ENCODE measurements at places on chromosomes 1 and 21.
A peak's percentile ranks its signal among the peaks of the same experiment; 100 is the strongest.

- no peak for DNase-seq
Measured at GRCh38 chr1:164602480-164603093, 43.6 kb downstream of the PBX1 start.

GRCh38 chr1:20233866-20234265 is 47.5 kb upstream of the PLA2G2C start:
- DNase-seq: no peak

GRCh38 chr1:94323311-94324177 is 86.2 kb upstream of the ARHGAP29 start:
- DNase-seq: no peak

DNA sequence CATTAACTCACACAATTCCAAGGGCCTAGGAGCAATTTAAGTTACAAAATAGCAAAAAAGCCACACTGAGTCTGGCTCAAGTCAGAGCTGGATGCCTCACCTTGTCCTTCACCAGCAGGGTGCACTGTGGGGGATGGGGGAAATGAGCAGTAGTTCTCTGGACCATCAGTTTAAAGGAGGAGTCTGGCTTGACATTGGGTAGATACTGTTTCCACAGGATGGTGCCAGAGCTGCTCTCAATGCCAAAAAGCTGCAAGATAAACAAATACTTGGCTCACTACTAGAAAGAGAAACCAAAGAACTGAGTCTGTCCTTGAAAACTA is 18.8 kb downstream of the EMC1 start:
- DNase-seq: no peak

DNA sequence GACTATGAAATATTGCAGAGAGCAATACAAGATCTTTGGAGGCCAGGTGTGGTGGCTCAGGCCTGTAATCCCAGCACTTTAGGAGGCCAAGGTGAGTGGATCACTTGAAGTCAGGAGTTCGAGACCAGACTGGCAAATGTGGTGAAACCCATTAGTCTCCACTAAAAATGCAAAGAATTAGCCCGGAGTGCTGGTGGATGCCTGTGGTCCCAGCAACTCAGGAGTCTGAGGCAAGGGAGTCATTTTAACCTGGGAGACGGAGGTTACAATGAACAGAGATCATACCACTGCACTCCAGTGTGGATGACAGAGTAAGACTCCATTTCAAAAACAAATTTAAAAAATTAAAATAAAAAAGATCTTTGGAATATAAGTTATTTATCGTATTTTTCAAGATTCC is 76.6 kb downstream of the PRKAB2 start:
- no peak for DNase-seq

- DNase-seq: no peak
Measured at GRCh38 chr1:228360533-228361313, 45.9 kb downstream of the TRIM11 start.

- DNase-seq: no peak
Measured at GRCh38 chr21:43703035-43703880, 15.7 kb upstream of the PDXK start.

- no peak for DNase-seq
Measured at GRCh38 chr1:16189921-16190621, 22.4 kb downstream of the ARHGEF19 start.

DNA sequence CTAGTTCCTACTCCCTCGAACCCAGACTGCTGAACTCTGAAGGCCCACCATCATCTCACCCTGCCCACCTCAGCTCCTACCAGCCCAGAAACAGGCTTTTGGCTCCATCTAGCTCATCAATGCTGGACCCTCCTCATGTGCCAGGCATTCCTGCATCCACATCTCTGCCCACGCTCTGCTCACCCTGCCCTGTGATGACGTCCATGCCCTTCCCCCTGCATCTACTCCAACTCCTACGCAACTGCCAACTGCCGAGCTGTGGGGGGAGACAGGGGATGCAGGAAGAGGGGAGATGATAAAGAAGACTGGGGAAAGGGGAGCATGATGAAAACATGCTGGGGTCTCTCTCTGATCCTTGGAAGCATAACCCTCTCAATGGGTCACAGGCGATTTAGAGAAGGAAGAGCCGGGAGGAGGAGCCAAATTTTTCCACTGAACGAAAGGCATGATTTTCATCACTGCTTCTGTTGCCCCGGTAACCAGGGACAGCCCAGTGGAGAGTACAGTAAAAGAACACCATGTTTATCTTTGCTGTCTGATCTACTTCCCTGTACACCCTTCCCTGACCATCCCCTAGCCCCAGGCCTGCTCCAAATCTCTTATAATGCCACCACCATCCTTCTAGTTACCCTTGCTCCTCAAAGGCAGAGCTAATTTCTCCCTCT is 44.3 kb downstream of the CD34 start:
- no peak for DNase-seq

DNA sequence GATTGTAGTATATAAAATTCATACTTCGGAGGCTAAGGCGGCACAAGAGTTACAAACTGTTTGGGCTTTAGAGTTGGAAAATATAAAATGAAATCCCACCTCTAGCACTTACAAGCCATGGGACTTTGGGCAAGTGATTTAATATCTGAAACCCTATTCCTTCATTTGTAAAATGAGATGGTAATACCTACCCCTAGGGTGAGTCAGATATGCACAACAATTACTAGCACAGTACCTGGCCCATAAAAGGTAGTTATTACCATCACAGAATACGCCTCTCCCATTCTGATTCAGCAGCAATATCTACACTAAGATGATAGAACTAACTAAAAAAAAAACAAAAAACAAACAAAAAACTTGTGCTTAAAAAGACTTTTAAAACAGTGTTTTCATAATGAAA is 3.5 kb downstream of the KLHL12 start:
- no peak for DNase-seq

GRCh38 chr1:214882616-214883015 is 199.9 kb upstream of the KCNK2 start:
- DNase-seq: no peak

- peak; percentile 61 for DNase-seq
Measured at GRCh38 chr1:210815641-210816550, 318.1 kb downstream of the KCNH1 start.

GRCh38 chr1:78165816-78166215 is 120.0 kb downstream of the GIPC2 start:
- no peak for DNase-seq

GRCh38 chr1:17539118-17539476 is 401 bp upstream of the ARHGEF10L start:
- DNase-seq: no peak

DNA sequence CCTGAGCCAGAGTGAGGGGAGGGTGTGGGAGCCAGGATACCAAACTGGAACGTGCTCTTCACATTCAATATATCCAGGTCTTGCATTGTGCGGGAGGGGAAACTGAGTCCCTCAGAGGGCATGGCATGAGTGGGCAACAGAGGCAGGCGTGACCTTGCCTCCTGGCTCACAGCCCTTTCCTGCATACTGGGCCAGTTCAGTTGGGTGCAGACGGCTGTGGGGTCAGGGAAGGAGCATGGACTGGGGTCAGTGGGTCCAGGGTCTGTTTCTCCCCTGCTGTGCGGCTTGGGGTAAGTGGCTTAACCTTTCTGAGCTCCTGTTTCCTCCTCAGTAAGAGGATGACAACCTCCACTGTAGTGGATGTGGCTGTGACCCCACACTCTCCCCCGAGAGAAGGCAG is 16.6 kb downstream of the SERINC2 start:
- no peak for DNase-seq

DNA sequence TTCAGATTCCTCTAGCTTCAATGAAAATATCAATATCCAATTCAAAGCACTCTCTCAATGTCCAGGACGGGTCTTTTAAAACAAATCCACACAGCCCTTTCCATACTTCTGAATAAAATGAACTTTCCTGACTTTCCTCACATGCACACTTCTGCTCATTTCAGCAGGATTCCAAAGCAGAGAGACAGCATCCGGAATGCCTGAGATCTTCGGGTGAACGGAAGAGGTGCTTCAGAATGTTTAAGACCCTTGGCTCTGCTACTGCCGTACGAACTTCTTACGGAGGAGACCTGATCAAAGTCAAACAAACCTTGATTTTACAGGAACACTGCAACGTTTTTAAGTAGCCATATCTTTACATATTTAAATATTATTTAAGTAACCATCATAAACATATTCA is 245.7 kb downstream of the PTBP2 start:
- no peak for DNase-seq

GRCh38 chr1:82441402-82441801 is 640.7 kb downstream of the ADGRL2 start:
- no peak for DNase-seq

GRCh38 chr1:7375781-7376660 is 395.1 kb upstream of the VAMP3 start:
- no peak for DNase-seq

DNA sequence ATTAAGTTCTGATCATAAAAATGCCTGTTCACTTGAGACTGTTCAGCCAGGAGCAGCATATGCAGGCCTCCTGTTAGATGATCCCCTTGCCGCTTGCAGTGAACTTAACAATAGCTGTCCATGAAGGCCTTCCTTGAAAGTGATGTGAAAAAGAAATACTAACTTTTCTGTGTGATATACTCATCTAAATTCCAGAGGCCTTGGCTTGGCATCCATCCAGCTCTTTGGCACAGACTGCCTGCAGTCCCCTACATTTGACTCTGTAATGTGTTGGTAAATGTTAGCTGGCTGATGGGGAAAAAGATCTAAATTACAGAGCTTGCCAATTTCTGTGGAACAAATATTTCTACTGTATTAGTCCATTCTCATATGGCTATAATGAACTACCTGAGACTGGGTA is 73.7 kb downstream of the KCNK2 start:
- DNase-seq: no peak

DNA sequence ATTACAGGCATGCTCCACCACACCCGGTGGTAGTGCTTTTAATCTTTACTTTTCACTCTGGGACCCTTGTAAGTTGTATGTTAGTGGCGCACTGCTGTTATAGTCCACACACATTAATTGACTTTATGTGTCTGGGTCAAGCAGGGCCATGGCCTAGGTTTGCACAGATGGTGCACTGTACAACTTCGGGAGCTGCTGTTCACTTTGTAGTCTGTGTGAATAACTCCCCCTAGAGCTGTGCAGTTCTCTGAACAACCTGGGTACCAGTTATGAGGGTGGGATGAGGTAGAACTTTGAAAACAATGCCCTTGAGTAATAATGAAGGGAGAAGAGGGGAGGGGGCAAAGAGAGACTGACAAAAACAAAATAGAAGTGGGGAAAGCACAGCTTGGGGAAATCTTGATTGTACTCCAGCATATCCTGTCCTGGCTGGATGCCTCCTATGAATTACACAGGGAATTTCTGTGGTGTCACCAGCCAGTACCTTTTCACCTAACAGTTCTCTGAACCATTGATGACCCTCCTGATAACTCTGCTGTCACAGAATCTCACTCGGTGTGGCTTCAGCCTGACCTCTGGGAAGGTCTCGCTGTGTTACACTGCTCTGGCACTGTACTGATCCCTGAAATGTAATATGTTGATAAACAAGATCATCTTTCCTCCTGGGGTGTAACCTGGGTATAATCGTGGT is 2.2 kb downstream of the PTGFRN start:
- DNase-seq: no peak

GRCh38 chr1:107141491-107142126 is 770 bp downstream of the NTNG1 start:
- no peak for DNase-seq

DNA sequence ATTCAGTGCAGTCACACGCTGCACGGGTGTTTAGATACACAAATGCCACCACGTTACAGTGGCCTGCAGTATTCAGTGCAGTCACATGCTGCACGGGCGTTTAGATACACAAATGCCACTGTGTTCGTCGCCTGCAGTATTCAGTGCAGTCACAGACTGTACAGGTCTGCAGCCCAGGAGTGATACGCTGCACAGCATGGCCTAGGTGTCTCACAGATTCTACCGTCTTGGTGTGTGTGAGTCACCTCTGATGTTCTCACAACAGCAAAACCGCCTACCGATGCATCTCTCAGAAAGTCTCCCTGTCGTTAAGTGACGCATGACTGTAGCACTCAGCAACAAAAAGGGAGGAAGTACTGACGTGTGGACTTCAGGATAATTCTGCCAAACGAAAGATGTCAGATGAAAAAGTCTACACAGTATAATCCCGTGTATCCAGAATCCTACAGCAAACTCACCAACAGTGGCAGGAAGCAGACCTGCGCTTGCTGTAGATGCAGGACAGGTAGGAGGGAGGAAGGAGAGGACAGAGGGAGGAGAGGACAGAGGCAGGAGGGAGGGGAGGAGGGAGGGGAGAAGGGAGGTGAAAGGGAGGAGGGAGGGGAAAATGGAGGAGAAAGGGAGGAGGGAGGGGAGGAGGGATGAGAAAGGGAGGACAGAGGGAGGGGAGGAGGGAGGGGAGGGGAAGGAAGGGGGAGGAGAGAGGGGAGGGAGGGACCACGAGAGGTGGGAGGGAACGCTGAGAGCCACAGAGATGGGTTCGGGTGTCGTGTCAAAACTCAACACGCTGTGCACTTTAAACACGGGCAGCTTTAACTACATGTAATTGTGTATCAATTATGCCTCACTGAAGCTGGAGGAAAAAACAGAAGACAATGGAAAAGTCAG is 36.3 kb upstream of the PCBP3 start:
- no peak for DNase-seq

- no peak for DNase-seq
Measured at GRCh38 chr1:202018468-202019234, 8.3 kb downstream of the ELF3 start.

DNA sequence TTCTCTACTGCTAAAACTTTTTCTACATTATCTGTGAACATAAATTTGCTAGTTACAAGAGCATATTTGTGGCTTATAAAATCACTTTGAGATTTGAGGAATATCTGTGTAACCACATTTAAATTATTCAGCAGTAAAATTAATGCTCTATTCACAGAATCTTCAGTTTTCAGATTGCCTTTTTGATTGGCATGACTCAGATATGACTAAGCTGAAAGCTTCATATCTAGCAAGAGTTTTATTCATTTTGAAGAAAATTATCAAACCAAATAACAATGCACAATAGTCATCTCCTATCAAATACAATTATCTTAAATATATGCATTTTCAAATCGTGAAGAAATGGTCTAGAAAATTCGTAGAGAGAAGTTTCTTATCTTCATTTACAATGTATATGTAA is 1498.2 kb upstream of the B3GALT2 start:
- no peak for DNase-seq

DNA sequence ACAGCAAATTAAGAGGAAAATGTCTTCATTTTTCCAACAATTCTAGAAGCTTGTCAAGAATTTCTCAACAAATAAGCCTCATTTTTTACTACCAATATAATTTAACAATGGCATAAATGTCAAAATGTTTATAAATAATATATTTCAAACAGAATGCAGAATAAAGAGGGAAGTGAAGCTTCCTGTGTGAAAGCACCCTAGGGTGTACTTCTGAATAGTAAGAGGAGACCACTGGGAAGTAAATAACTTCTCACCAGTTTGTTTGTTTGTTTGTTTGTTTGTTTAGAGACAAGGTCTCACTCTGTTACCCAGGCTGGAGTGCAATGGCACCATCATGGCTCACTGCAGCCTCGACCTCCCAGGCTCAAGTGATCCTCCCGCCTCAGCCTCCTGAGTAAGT is 244.3 kb downstream of the SLC45A1 start:
- DNase-seq: no peak
